ENCODE measurements at places on chromosomes 12 and 14.

DNA sequence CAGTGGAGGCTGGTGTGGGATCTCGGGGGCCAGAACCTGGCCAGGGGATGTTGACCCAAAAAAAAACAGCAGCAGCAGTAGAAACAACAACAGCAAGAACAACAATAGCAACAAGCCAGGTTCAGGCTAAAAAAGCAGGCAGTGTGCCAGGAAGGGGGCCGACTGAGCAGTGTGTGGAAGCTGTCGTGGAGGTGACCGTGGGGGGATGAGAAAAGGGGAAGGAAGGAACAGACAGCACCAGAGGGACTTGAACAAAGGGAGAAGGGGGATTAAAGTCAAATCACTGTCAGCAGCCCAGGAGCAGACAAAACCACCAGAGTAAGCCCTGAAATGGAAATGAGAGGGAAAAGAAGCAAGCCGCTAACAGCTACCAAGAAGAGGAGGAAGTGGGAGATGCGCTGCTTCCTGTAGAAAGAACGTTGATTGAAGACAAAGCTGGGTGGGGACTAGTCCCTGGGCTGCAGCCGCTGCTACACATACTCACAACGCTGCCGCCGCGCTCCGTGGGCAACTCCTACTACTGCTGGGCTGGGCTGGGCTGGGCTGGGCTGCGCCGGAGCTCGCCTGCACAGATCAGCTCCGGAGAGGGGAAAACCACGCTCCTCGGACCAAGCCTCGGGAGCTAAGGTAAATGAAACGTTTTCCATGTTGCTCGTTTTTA is at the start of gene GNG2:
Gene GNG2, plus strand, starts transcription at position 449 of the 661 bp plus-strand sequence. CDS start 90,067 bp downstream, outside the sequence.
- ATAC-seq = peak; percentile 100

GRCh38 chr12:94571556-94571955 is 78.8 kb downstream of the TMCC3 start:
- ATAC-seq = no peak

- ATAC-seq = no peak
These were observed 7.8 kb downstream of the LHX5 start for GRCh38 chr12:113463746-113464451.

DNA sequence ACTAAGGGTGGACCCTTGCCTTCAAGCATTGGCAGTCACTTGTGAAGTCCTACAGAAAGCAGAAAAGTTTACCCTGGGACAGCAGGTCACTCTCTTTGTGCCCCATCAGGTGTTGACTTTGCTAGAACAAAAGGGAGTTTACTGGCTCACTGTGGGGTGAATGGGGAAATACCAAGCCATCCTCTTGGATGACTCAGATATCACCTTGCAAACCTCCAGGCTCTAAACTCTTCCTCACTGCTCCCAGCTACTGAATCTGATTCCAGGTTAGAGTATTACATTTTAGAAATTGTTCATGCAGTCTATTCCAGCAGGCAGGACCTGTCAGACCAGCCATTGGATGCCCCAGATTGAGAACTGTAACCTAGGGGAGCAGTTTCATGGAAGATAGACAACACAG is 7.3 kb upstream of the EDDM3B start:
- ATAC-seq = no peak

- ATAC-seq = no peak
These were observed 13.2 kb upstream of the GALNT9 start for GRCh38 chr12:132342251-132343227.

- ATAC-seq = no peak
These were observed 29.2 kb downstream of the RPH3A start for GRCh38 chr12:112820796-112821195.

GRCh38 chr14:33950320-33951182 is at the start of gene EGLN3:
EGLN3 (minus strand) TSS chr14:33951074; CDS start chr14:33950752, 322 bp downstream.
- peak; percentile 97 for ATAC-seq

DNA sequence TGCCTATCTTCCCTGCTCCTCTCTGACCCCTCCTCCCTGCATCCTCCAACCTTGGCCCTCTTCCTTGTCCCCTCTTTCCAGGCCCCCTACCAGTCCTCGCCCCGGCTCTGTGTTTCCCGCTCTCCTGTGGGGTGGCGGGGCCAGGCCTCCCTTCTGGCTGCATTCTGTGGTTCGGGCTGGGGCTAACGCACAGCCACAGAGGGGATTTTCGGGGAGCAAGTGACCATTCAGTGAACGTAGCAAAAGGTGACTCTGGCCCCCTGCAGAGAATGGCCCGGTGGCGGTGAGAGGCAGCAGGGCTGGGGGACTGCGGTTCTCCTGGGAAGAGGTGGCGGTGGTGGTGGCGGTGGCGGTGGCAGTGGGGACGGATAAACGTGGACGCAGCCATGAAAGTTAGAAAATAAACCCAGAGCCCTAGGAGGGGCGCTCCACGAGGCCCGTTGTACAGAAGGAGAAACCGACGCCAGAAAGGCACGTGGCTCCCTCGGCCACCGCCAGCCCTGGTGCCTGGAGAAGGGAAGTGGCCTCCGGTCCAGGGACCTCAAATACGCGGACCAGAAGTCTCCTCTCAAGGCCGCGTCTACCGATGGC is 269.6 kb downstream of the ADGRD1 start:
- ATAC-seq = no peak

GRCh38 chr12:81079280-81080076 is 1.6 kb downstream of the ACSS3 start:
- ATAC-seq = no peak

DNA sequence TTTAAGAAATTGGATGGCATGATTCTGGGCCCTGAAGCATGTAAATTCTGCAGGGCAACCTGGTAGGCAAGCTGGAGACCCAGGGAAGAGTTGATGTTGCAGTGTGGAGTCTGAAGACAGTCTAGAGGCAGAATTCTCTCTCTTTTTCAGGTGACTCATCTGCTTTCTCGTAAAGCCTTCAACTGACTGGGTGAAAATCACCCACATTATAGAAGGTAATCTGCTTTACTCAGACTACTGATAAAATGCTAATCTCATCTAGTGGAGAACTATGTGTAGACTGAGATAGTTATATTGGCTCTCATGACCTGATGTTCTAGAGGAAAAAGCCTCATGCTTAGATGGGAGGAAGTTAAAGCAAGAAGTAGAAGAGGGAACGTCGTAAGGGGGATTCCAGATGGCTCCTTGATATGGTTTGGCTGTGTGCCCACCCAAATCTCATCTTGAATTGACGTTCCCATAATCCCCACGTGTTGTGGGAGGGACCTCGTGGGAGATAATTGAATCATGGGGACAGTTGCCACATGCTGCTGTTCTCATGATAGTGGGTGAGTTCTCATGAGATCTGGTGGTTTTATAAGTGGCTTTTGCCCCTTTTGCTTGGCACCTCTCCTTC is 723.8 kb downstream of the BCL11B start:
- ATAC-seq = no peak

DNA sequence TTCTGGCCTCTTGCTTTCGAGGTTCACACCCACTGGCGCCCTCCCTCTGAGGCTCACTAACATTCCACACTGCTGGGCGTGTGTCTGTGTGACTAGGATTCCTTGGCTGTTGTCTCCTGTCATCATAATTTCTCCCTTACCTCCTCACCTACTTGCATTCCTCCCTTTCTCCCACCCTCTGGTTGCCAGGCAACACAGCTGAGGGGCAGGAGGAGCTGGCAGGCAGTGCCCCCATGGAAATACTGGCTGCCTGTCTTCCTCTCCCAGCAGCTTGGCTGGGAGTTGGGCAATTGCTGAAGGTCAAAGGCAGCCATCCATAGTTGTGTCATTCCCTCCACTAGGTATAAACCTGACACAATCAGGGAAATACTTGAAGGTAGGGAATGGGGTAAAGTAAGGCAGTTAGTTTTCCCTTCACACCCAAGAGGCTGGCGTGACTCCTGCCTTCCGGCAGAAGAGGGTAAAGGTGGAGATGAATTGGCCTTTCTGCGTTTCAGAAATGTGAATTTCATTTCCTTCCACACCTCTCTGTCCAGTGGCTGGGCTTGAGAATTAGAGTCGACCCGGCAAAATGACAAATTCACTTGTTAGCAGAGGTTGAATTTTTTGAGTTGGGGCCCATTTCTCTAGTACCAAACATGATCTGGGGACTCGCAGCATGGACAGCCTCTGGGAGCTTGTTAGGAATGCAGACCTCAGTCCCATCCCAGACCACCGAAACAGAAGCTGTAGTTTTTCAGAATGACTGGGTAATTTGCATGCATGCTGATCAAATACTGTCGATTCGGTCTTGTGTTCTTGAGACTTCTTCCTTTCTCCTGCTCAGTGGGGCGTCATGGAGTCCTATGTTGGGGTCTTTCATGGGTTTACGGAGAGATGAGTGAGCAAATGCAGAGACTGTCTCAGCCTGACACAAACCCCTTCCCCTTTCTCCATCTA is 24.3 kb upstream of the EMP1 start:
- peak; percentile 90 for ATAC-seq

DNA sequence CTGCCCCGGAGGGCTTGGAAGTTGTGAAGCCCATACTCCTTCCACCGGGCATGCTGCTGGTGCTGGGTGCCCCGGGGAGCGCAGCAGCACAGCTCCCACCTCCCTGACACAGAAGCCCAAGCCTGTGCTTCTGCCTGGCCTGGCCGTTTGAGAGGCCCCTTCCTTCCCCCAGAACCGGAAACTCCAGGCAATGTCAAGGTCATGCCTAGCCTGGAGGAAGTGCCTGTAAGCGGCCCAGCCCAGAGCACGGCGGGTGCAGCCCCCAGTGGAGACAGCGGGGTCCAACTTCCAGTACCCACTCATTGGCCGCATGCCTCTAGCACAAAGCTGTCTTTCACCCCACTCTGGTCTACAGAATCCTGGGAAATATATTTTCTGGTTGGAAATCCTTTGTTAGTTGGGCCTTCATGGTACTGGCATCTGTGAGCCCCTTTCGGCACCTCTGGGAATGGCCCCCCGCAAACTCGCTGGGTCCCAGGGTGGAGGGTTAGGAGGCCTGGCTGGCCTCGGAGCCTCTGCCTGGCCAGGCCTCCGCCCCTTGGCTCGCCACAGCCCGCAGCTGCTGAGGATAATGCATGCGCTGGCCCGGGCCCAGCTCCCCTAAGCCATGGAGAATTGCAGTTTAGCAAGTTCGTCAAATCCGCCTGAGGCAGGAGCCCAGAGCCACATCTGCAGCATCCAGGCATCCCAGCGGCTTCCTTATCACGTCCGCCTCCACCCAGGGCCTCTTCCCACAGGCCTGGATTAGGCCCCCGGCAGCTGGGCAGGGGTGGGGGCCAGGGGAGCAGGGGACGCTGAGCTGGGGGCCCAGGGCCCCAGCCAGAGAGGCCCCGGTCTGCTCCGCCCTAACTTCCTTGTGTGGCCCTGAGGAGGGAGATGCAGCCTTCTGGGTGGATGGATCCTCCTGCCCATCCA is 48.9 kb upstream of the DLK1 start:
- peak; percentile 70 for ATAC-seq

GRCh38 chr14:83425138-83425537 is 1891.5 kb upstream of the SEL1L start:
- no peak for ATAC-seq

GRCh38 chr14:23523229-23524016 is 28.1 kb downstream of the ZFHX2 start:
- ATAC-seq = peak; percentile 15

GRCh38 chr14:73741876-73742519 is 27.8 kb upstream of the PNMA1 start:
- peak; percentile 81 for ATAC-seq

GRCh38 chr12:50195832-50196231 is 28.7 kb upstream of the CERS5 start:
- ATAC-seq = no peak

- ATAC-seq = no peak
These were observed 192.8 kb upstream of the AMIGO2 start for GRCh38 chr12:47272412-47273190.

GRCh38 chr12:20950248-20950647 is 139.7 kb downstream of the SLCO1B3 start:
- ATAC-seq = no peak

DNA sequence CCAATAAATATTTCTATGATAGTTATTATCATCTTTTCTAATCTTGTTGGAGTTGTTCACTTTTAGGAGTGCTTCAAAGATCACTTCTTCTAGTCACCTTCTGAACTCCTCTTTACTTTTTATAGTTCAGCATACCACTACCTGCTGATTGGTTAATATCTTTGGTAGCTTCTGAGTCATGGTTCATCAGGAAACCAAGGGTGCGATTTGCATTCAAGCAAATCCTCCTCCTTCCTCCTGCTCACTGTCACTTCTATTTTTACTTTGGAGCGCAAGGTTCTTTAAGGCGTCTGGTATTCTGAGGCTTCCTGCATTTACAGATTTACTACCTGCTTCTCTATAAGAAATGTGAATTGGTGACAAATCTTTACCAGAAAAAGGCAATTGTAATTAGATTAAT is 24.0 kb downstream of the SYT1 start:
- no peak for ATAC-seq

- ATAC-seq = no peak
These were observed 55.2 kb downstream of the WDR20 start for GRCh38 chr14:102194856-102195255.

- no peak for ATAC-seq
These were observed 37.9 kb downstream of the PIWIL1 start for GRCh38 chr12:130375296-130376287.

GRCh38 chr12:65998536-65999530 is 131.7 kb downstream of the LLPH start:
- no peak for ATAC-seq

DNA sequence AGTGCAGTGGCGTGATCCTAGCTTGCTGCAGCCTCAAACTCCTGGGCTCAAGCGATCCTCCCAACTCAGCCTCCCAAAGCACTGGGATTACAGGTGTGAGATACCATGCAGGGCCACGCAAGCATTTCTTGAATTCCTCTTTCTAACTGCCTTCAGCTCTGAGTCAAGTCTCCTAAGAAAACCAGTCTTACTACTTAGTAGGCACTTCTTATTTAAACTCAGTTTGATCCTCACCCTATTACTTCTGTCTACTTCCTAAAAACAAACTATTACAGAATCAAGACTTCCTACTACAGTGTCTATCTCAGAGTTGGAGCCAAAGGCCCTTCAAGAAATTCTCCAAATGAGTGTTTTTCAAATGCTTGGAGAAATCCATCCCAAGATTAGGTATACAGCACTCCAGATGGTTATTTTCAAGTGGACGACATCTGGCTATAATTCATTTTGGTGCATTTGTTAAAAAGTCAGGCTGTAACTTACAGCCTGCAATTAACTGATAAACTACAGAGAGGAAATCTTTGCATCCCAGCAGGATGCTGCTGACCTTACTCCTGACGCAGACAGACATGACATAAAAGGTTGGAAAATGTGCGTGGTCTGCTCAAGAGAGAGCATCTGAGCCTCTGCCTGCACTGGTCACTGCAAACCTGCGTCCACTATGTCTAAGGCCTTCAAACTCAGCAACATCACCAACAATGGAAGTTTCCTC is 34.7 kb downstream of the SSH1 start:
- ATAC-seq = no peak

DNA sequence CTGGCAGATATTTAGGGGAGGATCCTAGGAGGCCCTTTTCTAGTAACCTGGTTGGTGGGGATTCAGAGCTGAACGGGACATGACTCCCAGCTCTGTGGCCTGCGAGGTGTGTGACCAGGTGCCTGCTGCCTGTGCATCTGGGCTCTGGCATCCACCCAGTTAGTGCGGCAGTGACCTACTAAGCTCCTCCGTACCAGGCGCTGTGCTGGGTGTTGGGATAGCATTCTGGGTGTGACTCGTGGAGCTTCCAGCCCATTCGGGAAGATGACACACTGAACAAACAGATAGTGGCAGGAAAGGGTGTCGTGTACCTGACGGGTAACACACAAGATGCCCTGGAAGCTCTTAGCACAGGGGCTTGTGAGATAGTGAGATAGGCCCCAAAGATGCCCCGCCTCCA is 80.9 kb downstream of the ACACB start:
- ATAC-seq = no peak

- no peak for ATAC-seq
These were observed at the start of gene KRT79 for GRCh38 chr12:52833922-52834726. KRT79 (minus strand) TSS chr12:52834311; CDS start chr12:52834260, 51 bp downstream.

Measured in motor neuron (in vitro differentiated cells).